Stimulated activated CD4-positive, alpha-beta T cell treated with anti-CD3 and anti-CD28 coated beads, Interleukin-15, amount 100 ng/mL, for 1 hour (primary cell): ENCODE measurements at places on chromosomes 11 and 22.

GRCh38 chr11:69916806-69917387 lies 97.7 kb upstream of the FGF3 start:
- no peak for DNase-seq

DNA sequence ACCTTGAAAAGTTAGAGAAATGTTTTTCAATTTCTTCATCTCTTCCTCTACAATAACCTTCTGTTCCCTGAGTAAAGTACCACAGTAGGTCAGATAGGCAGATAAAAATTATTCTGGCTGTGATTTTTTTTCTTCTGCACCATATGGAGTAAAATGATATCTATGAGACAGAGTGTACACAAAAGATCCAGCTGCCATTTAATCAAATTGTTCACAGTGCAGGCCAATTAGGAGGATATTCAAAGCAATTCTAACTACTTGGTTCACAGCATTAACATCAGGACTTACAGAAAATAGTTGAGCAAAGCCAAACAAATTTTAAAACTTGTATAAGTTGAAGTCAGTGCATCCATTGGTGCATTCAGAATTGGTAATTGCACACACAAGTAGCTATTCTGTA lies 147.9 kb upstream of the LUZP2 start:
- no peak for DNase-seq

- no peak for DNase-seq
These were observed 197.1 kb downstream of the FAM76B start for GRCh38 chr11:95592471-95592870.

DNA sequence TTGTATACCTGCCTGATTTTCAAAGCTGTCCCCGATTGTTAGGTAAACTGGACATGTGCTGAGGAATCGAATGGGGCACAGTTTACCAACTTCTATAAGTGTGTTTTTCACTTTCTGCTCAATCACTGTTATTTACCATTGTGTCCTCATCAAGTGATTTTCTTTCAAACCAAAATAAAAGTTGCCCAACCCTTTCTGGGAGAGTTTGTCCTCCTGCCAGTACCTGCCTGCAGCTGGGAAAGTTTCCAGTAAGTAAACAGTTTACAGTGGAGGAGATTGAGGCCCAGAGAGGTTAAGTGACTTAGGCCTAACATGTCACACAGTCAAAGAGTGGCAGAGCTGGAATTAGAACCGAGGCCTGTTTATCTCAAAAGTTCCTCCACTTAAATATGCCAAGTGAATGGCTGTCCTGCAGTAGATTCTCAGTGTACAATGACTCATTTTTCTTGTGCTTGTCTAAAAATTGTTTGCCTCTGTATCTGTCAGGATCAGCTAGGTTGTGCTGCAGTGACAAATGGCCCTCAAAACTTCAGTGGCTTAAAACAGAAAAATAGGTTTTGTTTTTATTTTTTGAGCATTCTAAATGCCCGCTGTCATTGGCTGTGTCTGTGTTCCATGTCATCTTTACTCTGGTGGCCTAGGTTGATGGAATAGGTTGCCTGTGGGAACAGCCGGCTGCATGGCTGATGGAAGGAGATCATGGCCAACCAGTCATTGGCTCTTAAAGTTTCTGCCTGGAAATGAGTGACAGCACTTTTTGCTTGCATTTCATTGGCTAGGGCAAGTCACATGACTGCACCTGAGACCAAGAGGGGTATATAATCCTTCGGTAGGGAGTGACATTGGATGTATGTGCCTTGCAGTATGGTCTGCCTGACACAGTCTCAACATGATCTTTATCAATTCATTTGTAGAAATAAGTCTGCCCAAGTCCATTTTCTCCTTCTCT lies 61.8 kb upstream of the CRYBB3 start:
- DNase-seq, result no peak

- DNase-seq, result peak; percentile 29
These were observed 29.2 kb downstream of the SREBF2 start for GRCh38 chr22:41862160-41862529.

- DNase-seq, result no peak
These were observed 20.8 kb upstream of the IL18BP start for GRCh38 chr11:71977743-71978418.

DNA sequence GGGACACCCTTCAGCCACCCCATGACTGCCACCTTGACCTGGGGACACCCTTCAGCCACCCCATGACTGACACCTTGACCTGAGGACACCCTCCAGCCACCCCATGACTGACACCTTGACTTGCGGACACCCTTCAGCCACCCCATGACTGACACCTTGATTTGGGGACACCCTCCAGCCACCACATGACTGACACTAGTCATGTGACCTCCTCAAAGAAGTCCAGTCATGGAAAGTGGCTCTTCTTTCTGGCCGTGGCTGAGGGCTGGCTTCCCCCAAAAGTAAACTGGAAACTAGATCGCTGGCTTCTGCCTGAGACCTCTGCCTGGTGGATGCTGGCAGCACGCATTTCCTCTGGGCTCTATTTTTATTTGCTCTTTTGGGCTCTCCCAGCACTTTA lies 28.4 kb downstream of the ARFGAP2 start:
- DNase-seq, result no peak

GRCh38 chr11:46210133-46210636 lies 67.3 kb upstream of the CREB3L1 start:
- no peak for DNase-seq

DNA sequence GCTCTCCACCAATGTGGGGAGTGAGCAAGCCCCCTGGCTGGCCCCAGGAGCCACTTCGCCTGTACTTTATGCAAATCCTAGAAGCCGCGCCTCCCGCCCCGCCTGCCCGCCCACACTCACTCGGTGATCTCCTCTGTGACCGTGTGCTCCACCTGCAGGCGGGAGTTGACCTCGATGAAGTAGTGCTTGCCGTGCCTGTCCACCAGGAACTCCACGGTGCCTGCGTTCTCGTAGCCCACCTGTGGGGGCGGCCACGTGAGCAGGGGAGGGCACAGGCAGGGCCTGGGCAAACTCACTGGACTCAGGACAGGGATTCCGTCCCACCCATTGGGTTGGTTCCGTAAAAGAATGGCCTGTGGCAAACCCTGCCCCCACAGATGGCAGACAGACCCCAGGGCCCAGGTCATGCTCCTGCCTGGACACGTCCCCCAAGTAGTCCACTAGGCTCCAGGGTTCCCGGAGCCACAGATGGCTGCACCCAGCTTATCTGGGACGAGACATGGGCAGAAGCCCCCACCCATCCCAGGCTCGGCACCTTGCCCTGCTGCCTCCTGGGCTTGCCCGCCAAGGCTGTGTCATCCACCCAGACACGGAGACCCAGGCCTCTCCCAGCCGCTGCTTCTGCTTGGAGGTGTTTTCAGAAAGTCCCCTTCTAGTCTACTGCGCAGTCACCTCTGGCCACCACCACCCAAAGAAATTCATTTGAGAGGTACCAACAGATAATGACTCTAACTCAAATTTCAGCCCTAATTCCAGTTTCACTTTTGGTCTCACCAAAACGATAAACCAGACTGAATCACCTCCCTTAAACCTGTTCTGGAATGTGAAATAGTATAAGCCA lies 12.1 kb downstream of the LRFN4 start:
- peak; percentile 69 for DNase-seq

- no peak for DNase-seq
These were observed 470.1 kb downstream of the NTM start for GRCh38 chr11:131840545-131840944.

GRCh38 chr22:50251477-50252081 lies 514 bp upstream of the HDAC10 start:
- no peak for DNase-seq

- no peak for DNase-seq
These were observed 15.9 kb downstream of the PRG3 start for GRCh38 chr11:57364851-57365660.
